ENCODE measurements at places on chromosomes 11 and 22. TPM values are rescaled to one million over a fixed set of nuclear protein-coding genes. Genes with fewer than 3 reads are reported as not detected.

The SYT13 gene
- total RNA-seq: not detected

The SCUBE2 gene
- total RNA-seq: not detected

The TYR gene
- total RNA-seq: not detected

The MUC6 gene
- total RNA-seq: not detected

The KCNJ4 gene
- total RNA-seq: not detected

All from NCI-H460 (cell line).